ENCODE measurements at places on chromosomes 7 and 10.

DNA sequence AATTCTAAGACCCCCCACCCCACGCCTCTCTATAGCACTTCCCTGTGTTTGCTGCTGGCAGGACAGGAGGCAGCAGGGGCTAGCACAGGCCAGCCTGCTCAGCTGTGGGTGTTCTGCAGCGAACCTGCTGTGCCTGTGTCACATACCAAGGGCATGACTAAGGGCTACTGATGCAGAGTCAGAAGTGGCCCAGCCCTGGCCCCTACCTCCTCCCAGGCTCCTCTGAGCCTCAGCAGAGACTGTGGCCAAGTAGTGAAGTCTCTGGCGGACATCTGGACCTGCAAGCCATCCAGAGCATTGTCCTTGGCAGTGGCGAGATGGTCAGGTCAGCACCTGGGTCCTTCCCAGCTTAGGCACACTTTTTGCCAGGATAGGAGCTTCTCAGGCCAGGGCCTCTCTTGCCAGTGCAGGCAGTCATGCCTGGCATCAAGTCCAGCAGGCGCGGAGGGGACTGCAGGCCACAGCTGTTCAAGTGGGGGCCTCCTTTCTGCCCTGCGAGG, 116.3 kb upstream of the RET start:
- no peak for DNase-seq

DNA sequence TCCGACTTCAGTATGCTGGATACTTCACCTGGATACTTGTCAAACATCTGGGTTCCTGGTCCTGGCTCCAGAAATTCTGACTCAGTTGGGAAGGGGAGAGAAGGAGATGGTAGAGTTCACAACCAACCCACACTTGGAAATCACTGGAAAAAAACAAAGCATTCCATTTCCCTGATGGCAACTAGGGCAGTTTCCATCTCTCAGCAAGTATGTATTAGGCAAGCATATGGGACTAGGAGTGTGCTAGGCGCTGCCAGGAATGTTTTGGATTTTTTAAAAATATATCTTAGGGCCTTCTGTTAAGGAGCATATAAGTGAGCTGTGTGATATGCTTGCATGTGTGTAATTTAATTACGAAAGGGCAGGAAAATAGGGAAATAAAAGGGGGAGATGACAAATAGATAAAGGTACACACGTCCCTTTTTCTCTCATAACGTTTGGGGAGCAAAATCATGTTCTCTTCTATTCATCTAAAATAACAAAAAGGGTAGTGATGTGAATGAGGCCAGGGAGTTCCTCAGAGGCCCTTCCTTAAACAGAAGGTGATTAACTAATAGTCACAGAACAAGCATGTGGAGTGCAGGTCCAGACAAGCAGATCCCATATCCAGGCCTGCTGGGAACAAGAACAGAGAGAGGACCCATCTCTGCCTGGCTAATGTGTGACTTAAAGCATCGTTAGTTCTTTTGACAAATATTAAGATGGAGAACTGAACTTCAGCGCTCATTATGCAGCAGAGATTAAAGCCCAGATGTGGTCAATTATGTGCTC, 64.5 kb upstream of the NFE2L3 start:
- DNase-seq, result no peak

GRCh38 chr7:71334541-71334940, 202.6 kb downstream of the GALNT17 start:
- no peak for DNase-seq

DNA sequence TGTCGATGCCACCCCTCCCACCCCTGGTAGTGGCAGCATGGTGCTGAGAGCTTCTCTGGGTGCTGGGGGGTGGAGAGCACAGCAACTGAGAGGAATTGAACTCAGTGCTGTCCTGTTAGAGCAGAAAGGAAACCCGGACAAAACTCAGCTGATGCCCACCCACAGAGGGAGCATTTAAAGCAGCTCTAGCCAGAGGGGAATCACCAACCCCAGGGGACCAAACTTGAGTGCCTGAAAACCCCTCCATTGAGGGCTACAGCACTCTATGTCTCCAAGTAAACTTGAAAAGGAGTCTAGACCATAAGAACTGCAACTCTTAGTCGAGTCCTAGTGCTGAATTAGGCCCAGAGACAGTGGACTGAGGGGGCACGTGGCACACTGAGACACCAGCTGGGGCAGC, 16.8 kb upstream of the FOXI2 start:
- DNase-seq, result no peak

DNA sequence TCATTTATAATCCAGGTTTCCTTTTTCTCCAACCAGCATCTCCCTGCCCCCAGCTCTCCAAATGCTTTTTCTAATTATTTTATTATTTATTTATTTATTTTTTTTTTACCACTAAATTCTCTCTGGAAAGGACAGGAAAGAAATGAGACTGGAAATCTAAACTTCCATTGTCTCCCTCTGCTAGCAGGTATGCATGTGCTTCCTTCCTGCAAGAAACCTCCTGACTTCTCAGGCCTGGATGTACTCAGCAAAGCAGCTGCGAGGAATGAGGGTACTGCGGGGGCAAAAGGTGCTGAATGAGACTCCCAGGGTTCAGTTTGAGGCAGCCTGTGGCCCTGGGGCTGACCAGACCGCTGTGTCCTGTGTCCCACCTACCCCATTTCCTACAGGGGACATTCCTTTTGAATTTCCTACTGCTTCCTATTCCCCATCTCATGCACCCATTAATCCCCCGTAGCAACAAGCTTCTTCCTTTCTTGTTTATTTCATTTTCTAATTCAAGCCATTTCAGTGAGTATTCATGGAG, 324.6 kb upstream of the IGFBP3 start:
- no peak for DNase-seq

- DNase-seq, result no peak
These were observed 208.6 kb downstream of the ADAM12 start for GRCh38 chr10:126179637-126180036.

- peak; percentile 74 for DNase-seq
These were observed 1.6 kb downstream of the CHST15 start for GRCh38 chr10:124091646-124092249.

- DNase-seq, result no peak
These were observed 254.2 kb upstream of the ZNF32 start for GRCh38 chr10:43902842-43903241.

GRCh38 chr10:124220547-124220946, 127.1 kb upstream of the CHST15 start:
- DNase-seq, result no peak

- peak; percentile 81 for DNase-seq
These were observed 101.7 kb upstream of the SVIL start for GRCh38 chr10:29736366-29737073.

GRCh38 chr10:89518108-89518507, 17.3 kb downstream of the SLC16A12 start:
- no peak for DNase-seq

DNA sequence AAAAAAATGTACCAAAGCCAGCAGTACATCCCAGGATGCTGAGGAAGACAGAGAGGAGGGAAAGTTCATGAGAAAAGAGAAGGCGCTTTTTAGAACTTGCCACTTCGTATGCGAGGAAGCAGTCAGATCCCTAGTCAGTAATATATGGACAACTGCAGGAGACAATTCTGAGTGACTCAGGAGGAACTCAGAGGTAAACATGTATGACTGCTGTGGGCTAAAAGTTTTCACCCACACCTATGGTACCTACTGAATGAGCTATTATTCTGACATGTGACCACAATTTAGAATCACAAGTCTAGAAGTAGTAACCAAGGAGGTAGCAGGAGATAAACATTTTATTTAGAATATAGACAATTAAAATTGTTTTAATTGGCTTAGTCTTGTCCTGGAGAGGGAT, 126.5 kb downstream of the ICA1 start:
- DNase-seq, result no peak

DNA sequence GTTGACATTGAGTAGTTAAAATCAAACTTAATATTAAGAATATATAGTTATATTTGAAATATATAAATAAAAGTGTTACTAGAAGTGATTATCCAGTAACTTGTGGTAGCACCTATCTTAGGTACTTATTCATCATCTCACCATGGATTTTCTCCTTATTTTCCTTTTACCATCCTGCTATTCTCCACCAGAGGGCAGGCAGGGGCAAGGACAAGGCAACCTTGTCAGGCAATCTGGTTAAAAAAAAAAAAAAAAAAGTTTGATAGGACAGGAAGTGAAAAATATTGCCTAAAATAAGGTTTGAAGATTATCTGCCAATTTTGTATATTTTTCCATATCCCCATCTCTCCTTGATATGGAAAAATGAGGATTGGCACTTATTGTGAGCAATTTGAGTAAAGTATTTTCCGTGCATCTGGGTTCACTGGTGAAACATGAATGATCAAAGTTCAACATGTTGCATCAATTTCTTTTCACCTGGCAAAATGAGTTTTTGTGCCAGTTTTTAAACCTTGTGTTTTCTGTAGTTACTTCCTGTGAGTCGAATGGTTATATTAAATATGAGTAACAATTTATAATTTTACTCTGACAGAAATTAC, 256.7 kb downstream of the AGMO start:
- DNase-seq, result peak; percentile 73

DNA sequence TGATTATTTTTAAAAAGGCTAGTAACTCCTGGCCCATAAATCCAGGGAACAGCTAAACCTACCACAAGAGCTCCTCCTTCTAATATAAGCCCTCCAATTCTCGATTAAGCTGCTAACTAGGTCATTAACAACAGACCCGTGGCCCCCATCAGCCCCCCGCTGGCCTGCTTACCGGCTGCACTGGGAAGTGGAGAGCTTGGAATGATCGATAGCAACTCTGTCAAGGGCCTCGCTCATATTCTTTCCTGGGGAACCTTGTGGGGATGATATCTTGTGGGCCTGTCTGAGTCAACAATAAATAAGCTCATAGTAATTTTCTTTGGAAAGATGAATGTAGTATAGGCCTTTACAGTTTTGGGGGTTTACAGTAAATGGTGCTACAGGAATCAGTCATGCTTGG, 353.5 kb downstream of the TCERG1L start:
- no peak for DNase-seq

DNA sequence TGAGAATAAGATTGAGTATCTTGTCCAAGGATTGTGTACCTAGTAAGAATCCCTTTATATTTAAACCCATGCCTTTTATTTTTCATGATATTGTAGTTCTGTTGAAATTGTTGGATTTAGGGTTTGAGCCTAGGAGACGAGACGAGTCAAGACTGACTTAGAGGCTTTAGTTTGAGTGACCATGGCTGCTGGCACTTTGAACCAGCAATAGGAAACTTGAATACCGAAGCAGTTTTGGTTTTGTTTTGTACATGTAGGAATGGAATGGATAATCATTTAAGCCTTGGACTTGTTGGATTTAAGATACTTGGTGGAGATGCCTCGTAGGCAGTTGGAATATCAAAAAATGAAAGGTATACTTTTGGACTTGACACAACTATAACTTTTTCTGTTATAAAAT, 229.0 kb downstream of the BICC1 start:
- no peak for DNase-seq

- DNase-seq, result no peak
These were observed 501.3 kb downstream of the GFRA1 start for GRCh38 chr10:115771755-115772154.

DNA sequence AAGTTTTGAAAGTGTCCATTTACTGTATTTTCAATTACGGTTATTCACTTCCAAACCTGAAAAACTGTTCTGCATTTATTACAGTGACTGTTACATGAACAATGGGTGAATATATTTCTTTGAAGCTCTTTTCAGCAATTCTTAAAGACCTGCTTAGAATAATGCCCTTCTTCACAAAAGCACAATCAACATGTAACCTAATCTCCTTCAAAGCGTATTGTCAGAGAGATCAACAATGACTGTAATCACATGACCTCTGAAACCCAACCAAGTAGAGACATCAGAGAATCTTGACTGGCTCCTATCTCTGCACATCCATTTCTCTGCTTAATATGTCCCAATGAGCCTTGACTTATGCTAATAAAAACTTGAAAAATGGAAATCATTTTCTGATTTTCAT, 126.7 kb downstream of the NRCAM start:
- peak; percentile 26 for DNase-seq

- no peak for DNase-seq
These were observed 307.7 kb downstream of the MDFIC start for GRCh38 chr7:115229401-115230105.

DNA sequence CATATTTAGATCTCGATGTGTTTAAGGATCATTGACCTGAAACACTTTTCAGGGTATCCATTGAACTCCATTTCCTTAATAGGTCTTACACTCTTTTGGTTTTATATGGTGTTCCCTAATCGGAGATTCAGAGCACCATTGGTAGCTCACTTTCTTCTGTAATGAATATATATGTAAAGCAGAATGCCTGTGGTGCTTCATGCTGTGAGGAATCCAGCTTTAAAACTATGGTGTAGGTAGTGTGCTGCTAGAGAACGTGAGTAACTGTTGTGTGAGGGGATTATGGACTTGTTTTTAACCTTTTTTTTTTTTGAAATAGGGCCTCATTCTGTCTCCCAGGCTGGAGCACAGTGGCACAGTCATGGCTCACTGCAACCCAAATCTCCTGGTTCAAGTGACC, 376.9 kb upstream of the LRGUK start:
- DNase-seq, result no peak

GRCh38 chr7:20326342-20326741, 4.4 kb upstream of the ITGB8 start:
- no peak for DNase-seq

- no peak for DNase-seq
These were observed 47.9 kb upstream of the ITPRID1 start for GRCh38 chr7:31466036-31466435.

DNA sequence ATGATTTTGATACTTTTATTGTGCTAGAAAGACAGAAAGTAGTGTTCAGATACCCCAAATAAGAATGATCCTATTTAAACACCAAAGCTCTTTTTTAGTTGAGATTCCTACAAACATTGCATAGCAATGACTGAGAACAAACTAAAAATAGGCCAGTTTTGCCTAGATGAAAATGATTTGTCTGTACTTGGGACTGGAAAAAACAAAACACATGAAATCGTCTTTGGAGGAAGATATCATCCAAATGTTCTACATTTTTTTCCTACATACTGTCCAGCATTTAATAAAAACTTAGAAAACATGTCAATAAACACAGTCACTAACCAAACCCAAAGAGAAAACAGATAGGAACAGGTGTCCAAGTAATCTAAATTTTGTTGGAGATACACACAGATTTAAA, 111.6 kb upstream of the MEOX2 start:
- DNase-seq, result no peak

GRCh38 chr7:134298902-134299683, 17.6 kb downstream of the SLC35B4 start:
- peak; percentile 43 for DNase-seq

GRCh38 chr7:113045379-113045778, 41.2 kb downstream of the GPR85 start:
- no peak for DNase-seq

DNA sequence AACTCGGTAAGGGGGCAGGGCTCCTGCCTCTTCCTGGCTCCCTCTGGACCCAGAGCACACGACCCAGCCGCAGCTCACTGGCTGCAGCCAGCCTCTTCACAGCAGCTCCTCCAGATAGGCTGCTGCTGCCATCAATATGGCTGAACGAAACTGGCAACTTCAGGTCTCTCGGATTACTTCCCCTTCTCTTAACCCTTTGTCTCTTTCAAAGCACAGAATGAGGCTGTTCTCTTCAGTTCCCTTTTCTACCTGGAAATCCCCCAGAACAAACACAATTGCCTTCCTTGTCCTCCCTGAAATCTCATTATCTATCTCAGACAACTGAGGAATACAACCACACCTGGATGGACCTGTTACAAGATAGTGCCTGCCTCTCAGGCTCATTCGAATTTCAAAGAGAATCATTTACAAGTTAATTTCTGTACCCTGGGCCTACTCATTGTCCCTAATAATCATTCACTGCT, 193.4 kb upstream of the MBL2 start:
- no peak for DNase-seq

Measured in eye (tissue), 1 donor.